Right lobe of liver (tissue), 6 donors: ENCODE measurements at places on chromosomes 16 and 17. TPM values are rescaled to one million over a fixed set of nuclear protein-coding genes. Genes with fewer than 3 reads are reported as not detected.

DNA sequence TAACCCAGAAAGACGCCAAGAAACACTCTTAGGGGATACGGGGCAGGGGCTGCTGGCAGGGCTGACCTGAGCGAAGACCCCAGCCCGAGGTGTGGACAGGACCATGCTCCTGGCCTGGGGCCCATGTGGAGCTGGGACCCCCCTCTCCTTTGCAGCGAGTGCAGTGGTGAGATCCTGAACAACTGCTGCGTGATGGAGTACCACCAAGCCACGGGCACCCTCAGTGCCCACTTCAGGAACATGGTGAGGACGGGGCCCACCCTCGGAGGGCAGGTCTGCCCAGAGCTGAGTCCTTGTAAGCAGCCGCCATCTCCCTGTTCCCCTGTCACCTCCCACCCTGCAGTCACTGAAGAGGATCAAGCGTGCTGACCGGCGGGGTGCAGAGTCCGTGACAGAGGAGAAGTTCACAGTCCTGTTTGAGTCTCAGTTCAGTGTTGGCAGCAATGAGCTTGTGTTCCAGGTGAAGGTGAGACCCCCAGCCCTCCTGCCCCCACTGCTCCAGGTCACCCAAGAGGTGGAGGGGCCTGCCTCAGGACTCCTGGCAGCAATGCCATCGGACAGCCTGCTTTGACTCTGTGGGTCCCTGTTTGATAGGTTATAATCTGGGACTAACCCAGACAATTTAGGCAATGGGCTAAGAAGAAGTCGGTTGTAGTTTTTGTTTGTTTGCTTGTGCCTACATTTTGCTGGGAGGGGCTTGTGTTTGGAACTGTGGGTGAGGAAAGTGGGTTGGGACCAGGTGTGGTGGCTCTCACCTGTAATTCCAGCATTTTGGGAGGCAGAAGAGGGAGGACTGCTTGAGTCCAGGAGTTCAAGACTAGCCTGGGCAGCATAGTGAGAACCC is 16.1 kb downstream of the STAT5A start:
- no peaks in the 10 kb centered on the region for H3K27me3 ChIP-seq
- no peaks in the 10 kb centered on the region for H3K4me1 ChIP-seq
- H3K27ac ChIP-seq = no peak overlapping the region
- no peaks in the 10 kb centered on the region for H3K36me3 ChIP-seq
- no peak overlapping the region for H3K4me3 ChIP-seq

DNA sequence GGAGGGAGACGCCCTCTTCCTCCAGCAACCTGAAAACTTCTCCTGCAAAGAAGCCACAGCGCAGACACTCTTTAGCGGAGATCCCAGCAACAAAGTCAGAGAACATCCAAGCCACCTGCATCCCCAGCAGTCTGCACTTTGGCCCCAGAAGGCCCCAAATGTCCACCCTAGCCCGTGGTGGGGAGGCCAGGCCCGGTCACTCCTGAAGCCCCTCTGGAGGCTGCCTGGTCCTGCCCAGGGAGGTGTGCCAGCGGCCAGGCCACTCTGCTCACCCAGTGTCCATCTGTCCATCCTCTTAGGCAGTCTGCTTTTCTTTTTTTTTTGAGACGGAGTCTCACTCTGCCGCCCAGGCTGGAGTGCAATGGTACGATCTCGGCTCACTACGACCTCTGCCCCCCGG is 5.4 kb downstream of the HAGHL start:
- H3K27ac ChIP-seq = no peak overlapping the region
- DNase-seq = no peak
- no peak overlapping the region for H3K4me3 ChIP-seq
- H3K27me3 ChIP-seq = no peaks in the 10 kb centered on the region
- no peaks in the 10 kb centered on the region for H3K36me3 ChIP-seq
- H3K4me1 ChIP-seq = no peaks in the 10 kb centered on the region

DNA sequence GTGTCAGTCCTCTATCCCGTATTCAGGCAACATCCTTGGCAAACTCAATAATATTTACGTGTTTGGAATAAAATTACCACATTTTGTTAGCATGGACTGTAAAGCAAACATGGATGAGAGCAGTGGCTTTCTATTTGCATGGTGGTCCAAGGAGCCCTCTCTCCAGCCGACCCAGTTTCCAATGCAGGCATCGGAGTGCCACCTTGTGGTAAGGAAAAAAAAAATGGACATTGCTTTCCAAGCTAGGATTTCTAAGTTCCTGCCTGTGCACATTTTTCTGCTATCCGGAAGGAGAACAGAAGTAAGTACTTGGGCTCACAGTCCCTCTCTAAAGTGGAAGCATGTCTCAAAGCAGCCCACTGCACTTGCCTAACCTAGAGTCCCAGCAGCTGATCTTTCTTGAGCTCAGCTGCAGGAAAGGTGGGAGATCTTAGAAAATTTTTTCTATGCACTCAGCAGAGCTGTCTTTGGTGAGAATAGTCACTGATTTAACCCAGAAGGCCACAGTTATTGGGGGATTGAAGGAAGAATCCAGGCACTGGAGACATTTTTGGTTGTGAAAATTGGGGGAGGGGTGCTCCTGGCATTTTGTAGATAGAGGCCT is 46.0 kb upstream of the ERCC4 start:
- no peaks in the 10 kb centered on the region for H3K4me1 ChIP-seq
- no peaks in the 10 kb centered on the region for H3K27me3 ChIP-seq
- no peak overlapping the region for H3K27ac ChIP-seq
- H3K36me3 ChIP-seq = no peaks in the 10 kb centered on the region

- no peak overlapping the region for H3K4me3 ChIP-seq
- H3K27me3 ChIP-seq = no peaks in the 10 kb centered on the region
- no peak for DNase-seq
- no peaks in the 10 kb centered on the region for H3K36me3 ChIP-seq
- no peak overlapping the region for H3K27ac ChIP-seq
- H3K4me1 ChIP-seq = peaks cover 27% of the 10 kb centered on the region
Measured at GRCh38 chr17:38728290-38728831, 1.8 kb upstream of the CISD3 start.

GRCh38 chr17:17050346-17051345 is 8.4 kb downstream of the MPRIP start:
- H3K4me1 ChIP-seq = peaks cover 13% of the 10 kb centered on the region
- no peak for DNase-seq
- H3K27ac ChIP-seq = peak overlapping the region; percentile 46
- H3K27me3 ChIP-seq = no peaks in the 10 kb centered on the region
- no peaks in the 10 kb centered on the region for H3K36me3 ChIP-seq

GRCh38 chr16:49997721-49998251 is 27.2 kb upstream of the CNEP1R1 start:
- H3K4me3 ChIP-seq = no peak overlapping the region
- H3K4me1 ChIP-seq = no peaks in the 10 kb centered on the region
- H3K36me3 ChIP-seq = no peaks in the 10 kb centered on the region

The PRCD gene
- 1.3 TPM for total RNA-seq

DNA sequence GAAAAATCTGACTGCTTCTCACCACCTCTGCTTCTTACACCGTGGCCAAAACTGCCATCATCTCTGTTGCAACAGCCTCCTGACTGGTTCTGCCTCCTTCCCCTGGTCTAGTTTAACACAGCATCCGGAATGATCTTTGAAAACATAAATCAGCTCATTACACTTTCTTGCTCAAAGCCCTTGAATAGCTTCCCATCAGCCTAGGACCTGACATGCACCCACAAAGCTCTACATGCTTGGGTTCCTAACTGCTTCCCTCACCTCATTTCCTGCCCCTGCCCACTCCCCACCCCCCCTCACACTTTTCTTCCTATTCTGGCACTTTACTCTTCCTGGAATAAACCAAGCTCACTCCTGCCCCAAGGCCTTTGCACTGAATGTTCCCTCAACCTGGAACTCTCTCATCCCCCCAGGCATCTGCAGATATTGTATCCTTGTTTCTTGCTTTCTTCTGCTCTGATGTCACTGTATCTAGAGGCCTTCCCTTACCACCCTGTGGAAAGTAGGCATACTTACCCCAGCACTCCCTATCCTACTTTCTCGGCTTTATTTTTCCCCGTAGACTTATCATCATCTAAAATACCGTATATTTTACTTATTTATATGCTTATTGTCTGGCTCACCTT is 112.4 kb downstream of the FTO start:
- no peaks in the 10 kb centered on the region for H3K36me3 ChIP-seq
- no peaks in the 10 kb centered on the region for H3K4me1 ChIP-seq
- no peak overlapping the region for H3K27ac ChIP-seq
- no peak for DNase-seq

GRCh38 chr16:55529018-55529417 is 20.1 kb downstream of the LPCAT2 start:
- DNase-seq = no peak
- H3K36me3 ChIP-seq = no peaks in the 10 kb centered on the region
- H3K27ac ChIP-seq = no peak overlapping the region
- H3K27me3 ChIP-seq = no peaks in the 10 kb centered on the region
- H3K4me1 ChIP-seq = no peaks in the 10 kb centered on the region

The MVD gene
- 34.0 TPM for total RNA-seq

The CCDC154 gene
- total RNA-seq = 1.7 TPM

The MYH11 gene
- 1.5 TPM for total RNA-seq

GRCh38 chr16:72740347-72740746 is 307.6 kb downstream of the ZFHX3 start:
- H3K27ac ChIP-seq = no peak overlapping the region
- no peak for DNase-seq
- no peaks in the 10 kb centered on the region for H3K36me3 ChIP-seq
- H3K27me3 ChIP-seq = no peaks in the 10 kb centered on the region

The HSPB9 gene
- total RNA-seq = 0.43 TPM

The GDPD3 gene
- total RNA-seq = 1.7 TPM

- H3K27ac ChIP-seq = no peak overlapping the region
- no peak for DNase-seq
- no peaks in the 10 kb centered on the region for H3K4me1 ChIP-seq
- H3K36me3 ChIP-seq = no peaks in the 10 kb centered on the region
- H3K4me3 ChIP-seq = no peak overlapping the region
Measured at GRCh38 chr17:60960398-60961065, 282.9 kb downstream of the BCAS3 start.

DNA sequence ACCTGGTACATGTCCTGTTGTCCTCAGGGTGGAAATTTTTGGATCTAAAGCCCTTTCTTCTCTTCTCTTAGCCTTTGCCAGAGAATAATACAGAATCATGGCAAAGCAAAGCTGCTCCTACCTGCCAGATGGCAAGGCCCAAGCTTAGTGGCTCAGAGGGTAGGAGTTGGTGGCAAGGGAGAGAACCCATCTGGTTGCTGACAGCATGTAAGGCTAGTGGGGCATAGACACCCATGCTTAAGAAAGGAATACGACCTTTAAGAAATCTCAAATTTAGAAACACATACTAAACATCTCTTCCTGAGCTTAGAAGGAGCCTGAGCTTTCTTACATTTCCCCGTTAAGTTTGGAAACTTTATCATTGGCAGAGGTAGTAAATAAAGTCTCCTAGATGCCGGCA is 395.0 kb upstream of the SOX9 start:
- no peak overlapping the region for H3K4me3 ChIP-seq
- H3K27me3 ChIP-seq = no peaks in the 10 kb centered on the region
- no peak overlapping the region for H3K27ac ChIP-seq
- H3K36me3 ChIP-seq = no peaks in the 10 kb centered on the region
- no peak for DNase-seq

The CCDC200 gene
- not detected for total RNA-seq

DNA sequence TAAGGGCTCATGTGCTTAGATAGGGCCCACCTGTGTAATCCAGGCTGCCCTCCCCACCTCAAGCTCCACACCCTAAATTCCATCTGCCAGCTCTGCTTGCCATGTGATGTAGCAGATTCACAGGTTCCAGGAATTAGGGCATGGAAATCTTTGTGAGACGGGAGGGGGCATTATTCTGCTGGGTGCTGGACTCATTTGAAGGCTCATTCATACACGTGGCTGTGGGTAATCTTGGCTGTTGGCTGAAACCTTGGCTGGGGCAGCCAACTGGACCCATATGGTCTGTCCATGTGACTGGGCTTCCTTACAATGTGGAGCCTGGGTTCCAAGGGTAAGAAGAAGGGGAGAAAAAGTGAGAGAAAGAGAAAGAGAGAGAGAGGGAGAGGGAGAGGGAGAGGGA is 115.1 kb downstream of the CYLD start:
- H3K27me3 ChIP-seq = no peaks in the 10 kb centered on the region
- H3K27ac ChIP-seq = no peak overlapping the region
- H3K4me3 ChIP-seq = no peak overlapping the region
- H3K4me1 ChIP-seq = no peaks in the 10 kb centered on the region

DNA sequence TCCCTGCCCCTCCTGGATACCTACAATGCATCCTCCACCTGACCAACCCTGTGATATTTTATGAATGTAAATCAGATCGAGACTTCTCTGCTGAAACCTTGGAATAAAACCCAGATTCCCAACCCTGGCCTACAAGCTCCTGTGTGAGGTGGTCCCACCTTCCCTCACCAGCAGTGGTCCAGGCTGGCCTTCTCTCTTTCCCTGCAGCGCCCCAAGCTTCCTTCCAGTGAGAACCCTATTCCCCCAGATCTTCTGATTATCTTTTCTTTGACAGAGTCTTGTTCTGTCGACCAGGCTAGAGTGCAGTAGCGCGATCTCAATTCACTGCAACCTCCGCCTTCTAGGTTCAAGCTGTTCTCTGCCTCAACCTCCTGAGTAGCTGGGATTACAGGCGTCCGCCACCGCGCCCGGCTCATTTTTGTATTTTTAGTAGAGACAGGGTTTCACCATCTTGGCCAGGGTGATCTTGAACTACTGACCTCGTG is 2.5 kb upstream of the HELZ start:
- no peak overlapping the region for H3K4me3 ChIP-seq
- H3K27me3 ChIP-seq = no peaks in the 10 kb centered on the region
- H3K4me1 ChIP-seq = peaks cover 18% of the 10 kb centered on the region
- H3K27ac ChIP-seq = no peak overlapping the region
- no peaks in the 10 kb centered on the region for H3K36me3 ChIP-seq

DNA sequence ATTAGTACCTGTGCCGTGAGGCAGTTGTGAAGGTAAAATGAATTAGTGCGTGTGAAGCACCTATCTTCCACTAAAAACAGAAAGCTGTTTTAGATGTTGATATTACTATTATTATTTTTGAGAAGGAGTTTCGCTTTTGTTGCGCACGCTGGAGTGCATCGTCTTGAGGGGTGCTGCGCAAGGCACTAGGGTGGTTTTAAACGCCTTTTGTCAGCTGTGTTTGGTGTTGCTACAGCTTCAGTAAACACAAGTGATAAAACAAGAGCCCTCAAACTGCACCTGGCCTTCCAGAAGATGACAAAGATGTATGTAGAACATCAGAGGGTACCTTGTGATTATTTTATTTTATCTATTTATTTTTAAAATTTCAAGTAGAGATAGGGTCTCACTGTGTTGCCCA is 38.2 kb downstream of the PLCG2 start:
- no peaks in the 10 kb centered on the region for H3K36me3 ChIP-seq
- H3K4me3 ChIP-seq = no peak overlapping the region
- no peaks in the 10 kb centered on the region for H3K27me3 ChIP-seq
- H3K27ac ChIP-seq = no peak overlapping the region
- no peaks in the 10 kb centered on the region for H3K4me1 ChIP-seq

The TMEM88 gene
- total RNA-seq = 1.4 TPM

The RHBDL3 gene
- not detected for total RNA-seq

The HCRT gene
- total RNA-seq = not detected

- no peak overlapping the region for H3K4me3 ChIP-seq
- H3K36me3 ChIP-seq = no peaks in the 10 kb centered on the region
- no peaks in the 10 kb centered on the region for H3K27me3 ChIP-seq
- DNase-seq = no peak
Measured at GRCh38 chr16:58502217-58502921, 2.4 kb downstream of the NDRG4 start.

- peak overlapping the region; percentile 51 for H3K4me3 ChIP-seq
- H3K4me1 ChIP-seq = no peaks in the 10 kb centered on the region
- DNase-seq = no peak
- H3K27ac ChIP-seq = no peak overlapping the region
- H3K36me3 ChIP-seq = no peaks in the 10 kb centered on the region
Measured at GRCh38 chr17:1203967-1204291, 24.1 kb upstream of the ABR start.

- no peaks in the 10 kb centered on the region for H3K36me3 ChIP-seq
- H3K4me3 ChIP-seq = no peak overlapping the region
- H3K4me1 ChIP-seq = no peaks in the 10 kb centered on the region
- DNase-seq = no peak
- no peaks in the 10 kb centered on the region for H3K27me3 ChIP-seq
Measured at GRCh38 chr16:48950184-48950583, 331.5 kb downstream of the CBLN1 start.

The HBA1 gene
- total RNA-seq = 145 TPM

The KRTAP3-1 gene
- not detected for total RNA-seq
